ENCODE measurements at places on chromosomes 3 and 15. TPM values are rescaled to one million over a fixed set of nuclear protein-coding genes. Genes with fewer than 3 reads are reported as not detected.

DNA sequence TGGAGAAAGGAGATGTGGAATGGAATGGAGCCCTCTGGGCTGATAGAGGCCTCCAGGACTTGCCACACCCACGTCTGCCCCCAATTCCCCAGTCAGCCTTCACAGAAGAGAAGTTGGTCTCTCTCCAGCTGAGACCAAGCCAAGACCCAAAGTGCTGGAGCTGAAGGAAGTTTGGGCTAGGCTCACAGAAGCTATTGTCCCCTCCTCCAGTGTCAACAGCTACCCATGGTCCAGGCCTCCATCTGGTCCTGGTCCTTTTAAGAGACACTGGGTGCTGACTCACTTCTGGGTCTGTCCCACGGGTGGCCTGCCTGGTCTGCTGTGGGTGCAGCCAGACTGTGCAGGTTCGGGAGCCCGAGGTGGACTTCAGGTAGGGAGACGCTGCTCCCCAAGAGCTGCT, 179.8 kb downstream of the APBA2 start:
- no peak for DNase-seq

- no peak for DNase-seq
These were observed 28.0 kb downstream of the MB21D2 start for GRCh38 chr3:192889679-192890078.

GRCh38 chr3:99504258-99504657, 134.1 kb upstream of the COL8A1 start:
- no peak for DNase-seq

GRCh38 chr15:90864507-90864906, 3.9 kb upstream of the FURIN start:
- no peak for DNase-seq

- DNase-seq: peak; percentile 71
These were observed 34.6 kb downstream of the SRPRB start for GRCh38 chr3:133840055-133840737.

GRCh38 chr15:52008698-52009434, 10.2 kb upstream of the MAPK6 start:
- DNase-seq: no peak

Gene CLDN16
- not detected for total RNA-seq

GRCh38 chr3:111311126-111311525, 230.9 kb upstream of the CD96 start:
- no peak for DNase-seq

GRCh38 chr15:85458764-85459163, 78.4 kb downstream of the AKAP13 start:
- no peak for DNase-seq

GRCh38 chr3:195015021-195015420, 255.9 kb downstream of the XXYLT1 start:
- DNase-seq: no peak

Gene CLRN1
- total RNA-seq: not detected

- no peak for DNase-seq
These were observed 337.2 kb downstream of the VGLL3 start for GRCh38 chr3:86653661-86654205.

Gene C3orf52
- total RNA-seq: 5.1 TPM

Gene CCR4
- not detected for total RNA-seq

GRCh38 chr3:155428563-155428962, 135.1 kb upstream of the STRIT1 start:
- no peak for DNase-seq

Gene SERINC4
- total RNA-seq: 0.43 TPM

- DNase-seq: no peak
These were observed 26.5 kb downstream of the ATP6V1A start for GRCh38 chr3:113773381-113773780.

Gene SPSB4
- 4.9 TPM for total RNA-seq

- DNase-seq: no peak
These were observed 31.5 kb downstream of the KLHL18 start for GRCh38 chr3:47314056-47314764.

Gene SH3GL3
- not detected for total RNA-seq

GRCh38 chr3:57815036-57815435, 58.9 kb downstream of the SLMAP start:
- no peak for DNase-seq

Gene SEMA5B
- 21.1 TPM for total RNA-seq

GRCh38 chr15:32119694-32120330, 89.5 kb downstream of the CHRNA7 start:
- DNase-seq: no peak

Gene LRRK1
- 3.5 TPM for total RNA-seq

Gene TJP1
- 138 TPM for total RNA-seq

- no peak for DNase-seq
These were observed 20.0 kb upstream of the RBP1 start for GRCh38 chr3:139559541-139559940.

DNA sequence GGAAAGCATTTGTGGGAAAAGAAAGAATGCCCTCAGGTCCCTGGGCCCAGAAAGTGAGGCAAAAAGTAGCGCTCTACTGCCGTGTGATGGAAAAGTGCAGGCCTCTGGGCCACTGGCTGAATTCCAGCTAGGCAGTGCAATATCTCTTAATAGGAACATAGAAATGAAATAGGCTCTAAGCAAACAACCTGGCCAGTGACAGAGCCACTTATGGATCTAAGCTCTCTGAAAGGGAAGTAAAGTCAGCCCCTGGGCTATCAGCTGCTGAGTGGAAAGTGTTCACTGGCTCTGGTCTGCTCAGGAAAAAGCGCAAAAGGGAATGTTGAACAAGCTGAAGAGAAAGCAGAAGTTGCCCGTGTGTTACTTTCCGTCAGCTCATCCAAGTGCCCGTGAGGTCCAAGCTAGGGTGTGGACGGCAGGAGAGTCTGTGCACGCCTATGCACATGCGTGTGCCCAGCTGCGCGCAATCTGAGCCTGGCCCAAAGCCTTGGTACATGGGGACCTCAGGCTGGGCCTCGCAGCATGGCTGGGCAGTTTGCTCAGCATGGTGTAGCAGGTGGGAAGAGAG, 74.0 kb upstream of the RAD18 start:
- DNase-seq: no peak

Gene SCAANT1
- total RNA-seq: not detected

Gene UBXN7
- total RNA-seq: 30.1 TPM

DNA sequence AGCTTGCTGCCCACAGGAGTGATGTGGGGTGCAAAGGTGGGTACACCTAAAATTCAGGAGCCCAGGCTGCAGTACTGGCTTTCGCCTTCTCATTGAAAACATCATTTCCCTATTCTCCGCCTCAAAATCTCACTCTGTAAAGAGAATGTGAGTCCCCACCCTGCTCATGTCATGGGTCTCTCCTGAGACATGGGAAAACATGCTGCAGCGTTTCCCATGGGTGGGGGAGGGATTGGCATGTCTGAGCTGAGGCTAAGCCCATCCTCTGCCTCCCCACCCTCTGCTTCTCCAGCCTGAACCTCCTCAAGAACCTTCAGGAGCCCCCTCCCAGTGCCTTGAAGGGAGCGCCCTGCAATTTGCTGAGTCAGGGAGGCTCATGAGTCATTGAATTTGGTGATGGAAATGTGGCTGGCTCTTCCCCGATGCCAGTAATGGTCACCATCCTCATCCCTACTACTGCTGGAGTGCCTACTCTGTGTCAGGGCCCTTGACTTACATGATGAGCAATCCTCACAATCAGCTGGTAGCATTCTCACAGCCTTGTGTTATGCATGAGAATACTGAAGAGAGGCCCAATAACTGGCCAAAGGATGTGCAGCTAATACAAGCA, 28.8 kb downstream of the WNT5A start:
- peak; percentile 33 for DNase-seq

Gene ANKUB1
- not detected for total RNA-seq

Gene DZIP3
- 17.7 TPM for total RNA-seq

- DNase-seq: no peak
These were observed 33.6 kb downstream of the GPR171 start for GRCh38 chr3:151169262-151169947.

- DNase-seq: no peak
These were observed 71.0 kb downstream of the THBS1 start for GRCh38 chr15:39651881-39652280.

GRCh38 chr3:48241796-48242455, 1.0 kb downstream of the ZNF589 start:
- DNase-seq: no peak

Gene UCN2
- 0.48 TPM for total RNA-seq

Gene ESYT3
- total RNA-seq: 2.4 TPM

Gene RTP4
- 0.94 TPM for total RNA-seq

Gene SMAD6
- 50.2 TPM for total RNA-seq

Gene HDC
- 1.00 TPM for total RNA-seq

Gene PIGZ
- total RNA-seq: 5.9 TPM

Gene PLS1
- total RNA-seq: 0.81 TPM

DNA sequence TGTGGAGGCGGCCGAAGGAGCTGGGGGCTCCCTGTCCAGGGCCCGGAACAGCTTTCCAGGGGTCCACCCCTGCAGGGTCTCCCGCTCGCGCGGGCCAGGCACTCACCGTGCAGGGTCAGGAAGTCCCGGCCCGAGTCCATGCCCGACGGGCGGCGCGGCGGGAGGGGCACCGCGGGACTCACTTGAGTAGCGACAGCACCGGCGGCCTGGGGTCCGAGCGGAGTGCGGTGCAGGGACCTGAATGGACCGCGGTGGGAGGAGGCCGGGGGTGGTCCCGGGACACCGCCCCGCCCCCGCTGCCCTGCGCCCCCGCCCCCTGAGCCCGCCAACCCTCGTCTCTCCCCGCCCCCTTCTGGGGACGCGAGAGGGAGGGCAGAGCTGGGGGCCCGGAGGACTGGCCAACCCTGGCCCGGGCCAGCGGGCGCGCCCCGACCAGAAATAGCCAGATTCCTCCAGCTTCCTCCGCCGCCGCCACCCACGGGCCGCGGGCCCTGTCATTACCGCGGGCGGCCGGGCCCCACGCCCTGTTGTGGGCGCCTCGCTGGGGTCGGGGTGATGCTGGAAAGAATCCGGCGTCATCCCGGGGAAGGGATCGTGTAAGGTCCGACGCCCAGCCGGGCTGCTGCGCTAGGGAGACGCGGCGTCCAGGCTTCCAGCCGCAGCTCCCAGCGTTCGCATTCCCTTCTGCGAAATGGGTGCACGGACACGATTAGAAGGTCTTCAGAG, at the start of gene PLCD1:
Gene PLCD1 (minus strand): TSS at position 243 of the 726 bp plus-strand sequence. CDS start 103 bp downstream, at position 140.
- DNase-seq: peak; percentile 84

GRCh38 chr3:98897701-98898100, 3.8 kb downstream of the DCBLD2 start:
- no peak for DNase-seq

GRCh38 chr3:152197937-152198336, 70.8 kb upstream of the MBNL1 start:
- DNase-seq: no peak

Gene SLC25A38
- total RNA-seq: 14.6 TPM

All from cardiac septum (tissue), 1 donor.